ENCODE measurements at places on chromosomes 1 and 21.

DNA sequence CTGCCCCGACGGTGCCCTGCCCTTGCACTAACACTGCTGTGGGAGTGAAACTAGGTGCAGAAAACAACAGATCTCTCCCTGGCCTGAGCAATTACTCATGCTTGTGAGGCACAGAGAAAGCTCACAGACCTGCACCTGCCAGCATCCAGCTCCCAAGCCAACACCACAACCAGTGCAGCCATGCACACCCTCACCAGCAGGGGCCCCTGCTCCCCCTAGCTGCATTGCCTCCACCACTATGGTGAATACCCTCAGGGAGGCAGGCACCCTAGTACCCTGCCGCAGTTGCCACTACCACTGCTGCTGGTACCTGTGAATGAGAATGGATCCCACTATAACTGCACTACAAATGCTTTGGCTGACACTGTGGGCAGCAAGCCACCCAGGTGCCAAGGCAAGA lies 7.1 kb upstream of the DIRAS3 start:
- DNase-seq: no peak

DNA sequence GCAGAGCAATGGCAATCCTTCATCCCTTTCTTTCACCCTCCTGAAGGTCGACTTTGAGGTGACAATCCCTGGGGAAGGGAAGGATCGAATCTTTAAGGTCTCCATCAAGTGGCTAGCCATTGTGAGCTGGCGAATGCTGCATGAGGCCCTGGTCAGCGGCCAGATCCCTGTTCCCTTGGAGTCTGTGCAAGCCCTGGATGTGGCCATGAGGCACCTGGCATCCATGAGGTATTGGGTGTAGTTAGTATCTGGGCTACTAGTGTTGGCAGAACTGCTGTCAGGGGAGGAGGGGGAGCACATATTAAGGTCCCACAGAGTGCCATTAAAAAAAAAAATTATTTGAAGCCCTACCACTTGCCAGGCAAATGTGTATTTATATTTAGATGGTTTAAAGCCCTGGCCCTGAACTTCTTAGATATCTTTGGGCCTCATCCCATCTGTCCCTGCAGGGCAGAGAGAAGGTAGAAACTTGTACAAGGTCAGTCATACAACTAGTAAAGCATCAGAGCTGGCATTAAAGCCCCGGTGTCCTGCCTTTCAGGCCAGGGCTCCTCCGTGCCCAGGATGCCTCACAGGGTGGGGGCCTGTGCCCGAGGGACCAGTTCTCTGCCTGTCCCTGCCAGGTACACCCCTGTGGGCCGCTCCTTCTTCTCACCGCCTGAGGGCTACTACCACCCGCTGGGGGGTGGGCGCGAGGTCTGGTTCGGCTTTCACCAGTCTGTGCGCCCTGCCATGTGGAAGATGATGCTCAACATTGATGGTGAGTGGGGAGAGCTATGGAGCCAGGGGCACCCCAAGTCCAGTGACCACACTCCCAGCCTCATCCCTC lies 10.3 kb downstream of the AGO1 start:
- DNase-seq: no peak

DNA sequence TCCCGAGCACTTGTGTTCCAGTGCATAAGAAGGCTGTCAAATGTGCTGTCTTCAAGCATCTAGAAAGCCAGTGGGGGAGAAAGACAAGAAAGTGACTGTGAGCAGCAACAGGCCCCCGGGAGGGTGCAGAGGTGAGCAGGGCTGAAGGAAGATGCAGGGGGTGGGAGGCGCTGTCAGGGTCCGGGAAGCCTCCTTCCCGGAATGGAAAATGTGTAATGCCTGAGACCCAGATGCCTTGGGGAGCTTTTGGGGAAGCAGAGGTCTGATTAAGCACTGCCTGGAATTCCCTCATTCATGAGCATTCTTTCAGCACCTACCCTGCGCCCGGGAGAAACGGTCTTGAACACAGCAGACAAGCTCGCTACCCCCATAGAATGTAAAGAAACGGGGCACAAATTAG lies 1.3 kb downstream of the NPHP4 start:
- no peak for DNase-seq

DNA sequence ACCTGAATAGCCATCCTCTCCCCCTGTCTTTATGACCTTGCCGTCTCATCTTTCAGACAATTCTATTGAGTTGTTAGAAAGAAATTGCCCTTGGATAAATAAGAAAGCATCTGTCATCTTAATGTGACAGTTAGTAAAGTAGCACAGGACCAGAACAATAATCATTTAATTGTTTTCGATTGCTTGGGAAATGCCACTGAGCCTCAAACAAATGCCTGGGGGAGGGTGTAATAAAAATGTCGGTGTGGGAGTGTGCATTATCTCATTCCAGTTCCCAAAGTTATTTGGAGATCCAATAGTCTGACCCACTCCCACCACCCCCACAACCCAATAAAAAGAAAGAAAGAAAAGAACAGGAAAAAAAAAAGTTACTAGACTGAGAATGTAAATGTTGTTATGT lies 509.3 kb upstream of the LRRC7 start:
- DNase-seq: no peak

DNA sequence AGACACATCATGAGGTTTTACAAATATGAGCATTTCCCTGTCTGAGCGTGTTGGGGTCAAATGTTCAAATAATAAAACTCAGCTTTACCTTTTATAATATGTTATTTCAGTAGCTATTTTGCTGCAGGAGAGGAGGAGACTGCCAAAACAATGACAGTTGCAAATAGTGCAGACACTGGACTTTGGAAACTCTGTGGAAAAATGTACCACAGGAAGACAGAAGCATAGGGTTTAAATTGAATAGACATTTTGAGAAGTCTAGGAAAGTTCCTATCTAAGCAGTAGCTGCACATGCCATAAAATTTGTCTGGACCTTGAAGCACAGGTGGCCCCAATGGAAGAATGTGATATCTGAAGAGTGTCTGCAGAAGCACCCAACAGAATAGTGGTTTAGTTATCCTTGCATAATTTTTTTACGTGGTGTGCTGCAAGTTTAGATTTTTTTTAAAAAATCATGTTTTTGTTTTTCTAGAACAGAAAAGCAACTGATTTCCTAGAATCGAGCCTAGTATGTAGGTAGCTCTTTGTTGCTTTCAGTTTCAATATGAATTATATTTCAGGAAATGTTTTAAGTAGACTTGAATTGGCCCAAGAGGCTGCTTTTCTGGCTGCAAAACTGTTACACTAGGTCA lies 14.0 kb upstream of the GBP5 start:
- DNase-seq: no peak

- peak; percentile 59 for DNase-seq
Measured at GRCh38 chr1:43270421-43271095, 775 bp downstream of the TMEM125 start.

GRCh38 chr1:237444120-237444790 lies 402.3 kb downstream of the RYR2 start:
- no peak for DNase-seq

DNA sequence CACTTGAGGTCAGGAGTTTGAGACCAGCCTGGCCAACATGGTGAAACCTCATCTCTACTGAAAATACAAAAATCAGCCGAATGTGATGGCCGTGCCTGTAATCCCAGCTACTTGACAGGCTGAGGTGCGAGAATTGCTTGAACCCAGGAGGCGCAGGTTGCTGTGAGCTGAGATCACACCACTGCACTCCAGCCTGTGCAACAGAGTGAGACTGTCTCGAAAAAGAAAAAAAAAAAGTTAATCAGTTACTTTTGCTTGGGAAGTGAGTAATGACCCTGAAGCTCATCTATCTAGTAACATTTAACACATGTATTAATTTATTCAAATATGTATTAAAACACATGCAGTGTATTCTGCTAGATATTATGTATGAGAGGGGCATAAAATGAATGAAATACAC lies 49.4 kb downstream of the ZNF326 start:
- DNase-seq: no peak

- DNase-seq: no peak
Measured at GRCh38 chr1:243271996-243272395, 16.2 kb downstream of the SDCCAG8 start.

GRCh38 chr1:198364471-198364870 lies 176.0 kb downstream of the ATP6V1G3 start:
- DNase-seq: no peak

DNA sequence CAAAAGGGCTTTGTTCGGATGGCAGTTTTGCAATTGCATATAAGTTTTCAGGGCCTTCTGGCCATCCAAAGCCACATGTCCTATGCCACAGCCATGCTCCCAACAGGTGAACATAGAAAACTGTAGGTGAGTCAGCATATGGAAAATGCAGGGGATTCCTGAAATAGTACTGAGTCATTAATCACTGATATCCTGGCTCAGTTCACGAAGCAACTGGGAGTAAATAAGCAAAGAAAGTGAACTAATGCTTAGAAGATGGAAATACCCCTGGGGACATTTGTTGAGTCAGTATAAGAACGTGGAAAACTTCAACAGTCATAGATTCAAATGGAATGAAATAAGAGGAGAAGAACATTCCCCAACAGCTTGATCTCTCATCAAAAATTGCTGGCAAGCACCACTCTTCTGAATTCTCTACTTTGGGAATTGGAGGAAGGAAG lies 148.9 kb upstream of the RUNX1 start:
- no peak for DNase-seq

GRCh38 chr1:90926971-90927370 lies 94.9 kb downstream of the ZNF644 start:
- DNase-seq: no peak

- DNase-seq: no peak
Measured at GRCh38 chr1:62238507-62238906, 43.9 kb downstream of the L1TD1 start.

DNA sequence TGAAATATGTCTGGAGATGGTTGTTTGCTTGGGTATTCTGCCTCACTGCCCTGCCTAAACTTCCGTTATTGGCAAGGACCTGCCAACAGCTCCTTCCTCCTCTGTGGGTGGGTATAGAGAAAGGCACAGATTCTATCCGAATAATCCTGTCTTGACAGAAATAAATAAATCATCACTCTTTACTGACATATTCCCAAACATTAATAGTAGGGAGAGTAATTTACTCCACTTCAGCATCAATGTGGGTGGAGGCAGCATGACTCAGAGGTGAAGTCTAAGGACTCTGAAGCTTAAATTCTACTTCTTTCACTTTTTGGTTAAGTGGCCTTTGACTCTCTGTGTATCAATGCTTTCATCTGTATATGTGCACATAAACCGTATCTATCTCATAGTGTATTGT lies 2.9 kb downstream of the CD84 start:
- DNase-seq: no peak

DNA sequence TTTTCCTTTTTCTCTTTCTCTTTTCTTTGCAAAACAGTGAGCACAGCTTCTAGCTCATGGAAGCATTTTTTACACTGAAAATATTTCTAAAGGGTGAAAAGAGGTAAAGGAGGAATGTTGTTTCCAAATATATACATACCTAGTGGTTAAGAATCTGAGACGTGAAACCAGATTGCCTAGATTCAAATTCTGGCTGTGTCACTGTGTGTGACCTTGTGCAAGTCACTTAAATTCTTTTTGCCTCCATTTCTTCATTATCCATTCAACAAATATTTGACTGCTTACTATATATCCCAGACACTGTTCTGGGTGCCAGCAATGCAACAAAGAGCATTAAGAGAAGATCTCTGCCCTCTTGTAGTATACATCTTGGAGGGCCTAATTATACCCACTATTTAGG lies 53.3 kb downstream of the ZFYVE9 start:
- DNase-seq: no peak

- peak; percentile 68 for DNase-seq
Measured at GRCh38 chr1:201511941-201512539, 5.1 kb upstream of the CSRP1 start.

DNA sequence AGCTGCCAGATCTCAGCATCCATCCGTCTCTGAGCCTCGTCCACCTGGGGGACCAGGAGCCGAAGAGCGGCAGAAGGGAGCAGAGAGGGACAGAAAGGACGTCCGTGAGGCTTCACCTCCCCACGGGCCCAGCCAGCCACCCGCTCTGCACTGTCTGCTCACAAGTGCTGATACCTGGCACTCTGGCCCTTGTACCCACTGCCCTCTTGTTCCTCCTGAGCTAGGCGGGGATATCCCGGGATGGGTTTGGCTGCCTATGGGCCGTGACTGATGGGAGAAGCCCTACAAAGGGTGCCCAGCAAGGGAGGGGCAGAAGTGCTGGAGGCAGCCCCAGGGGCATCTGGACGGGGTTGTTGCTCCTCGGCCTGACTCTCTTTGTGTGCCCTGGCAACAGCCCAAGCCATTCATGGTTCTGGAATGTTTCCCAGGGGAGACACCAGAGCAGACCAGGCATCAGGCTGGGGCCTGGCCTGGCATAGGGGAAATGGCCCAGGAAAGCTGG lies 57.6 kb downstream of the LDLRAD2 start:
- DNase-seq: no peak

GRCh38 chr1:54260810-54261209 lies 60.8 kb downstream of the MRPL37 start:
- DNase-seq: no peak

DNA sequence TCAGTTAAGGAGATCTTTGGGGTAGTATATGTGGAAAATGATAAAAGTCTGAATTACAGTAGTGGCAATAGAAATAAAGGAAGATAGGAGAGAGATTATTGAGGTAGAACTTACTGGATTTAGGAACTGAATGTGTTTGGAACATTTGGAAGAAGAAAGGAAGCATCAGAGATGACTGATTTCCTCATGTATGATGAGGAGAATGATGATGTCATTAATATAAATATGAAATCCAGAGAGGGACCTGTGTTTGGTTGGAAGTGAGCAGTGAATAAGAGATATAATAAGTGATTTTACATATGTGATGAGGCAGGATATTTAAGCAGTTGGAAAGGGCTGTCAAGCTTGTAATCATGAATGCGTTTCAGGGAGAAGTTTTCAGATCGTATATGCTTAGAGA lies 86.3 kb downstream of the SYT14 start:
- DNase-seq: no peak

DNA sequence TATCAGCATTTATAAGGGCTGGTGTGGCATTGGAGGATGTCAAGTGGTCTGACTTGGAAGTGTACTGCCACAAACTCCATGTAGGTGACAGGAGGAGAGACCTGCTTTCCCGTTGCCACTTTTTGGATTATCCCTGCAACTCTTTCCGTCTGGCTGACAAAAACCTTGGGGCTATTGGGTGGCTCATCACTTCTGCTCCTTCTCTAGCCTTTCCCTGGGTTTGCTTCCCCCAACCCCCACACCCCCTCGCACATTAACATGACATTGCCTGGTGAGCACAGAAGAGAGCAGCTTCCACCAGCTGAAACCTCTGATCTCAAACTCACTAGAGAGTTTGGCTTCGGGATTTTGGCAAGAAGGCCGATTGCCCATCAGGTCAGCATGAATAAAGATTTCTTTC lies 39.2 kb downstream of the PROX1 start:
- DNase-seq: no peak

- no peak for DNase-seq
Measured at GRCh38 chr21:24200052-24200451, 1407.2 kb downstream of the MRPL39 start.

DNA sequence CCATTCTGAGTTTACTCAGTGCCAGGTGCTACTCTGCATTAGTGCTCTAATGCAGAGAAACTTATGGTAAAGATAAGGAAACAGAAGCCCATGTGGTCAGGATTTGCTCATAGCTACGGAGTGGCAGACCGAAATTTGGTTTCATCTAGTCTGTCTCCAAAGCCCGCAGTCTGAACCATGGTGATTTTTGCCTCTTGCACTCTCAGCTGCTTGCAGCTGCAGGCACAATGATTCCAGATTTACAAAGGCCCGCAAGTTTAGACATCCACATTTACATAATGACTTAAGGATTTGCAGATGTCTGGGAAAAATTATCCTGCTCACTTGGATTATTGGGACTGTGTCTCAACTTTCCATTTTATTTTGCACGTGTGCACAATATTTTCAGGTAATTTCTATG lies 161.3 kb upstream of the KCNJ6 start:
- DNase-seq: no peak
